ENCODE measurements at places on chromosomes 5 and 9. TPM values are rescaled to one million over a fixed set of nuclear protein-coding genes. Genes with fewer than 3 reads are reported as not detected.
A peak's percentile ranks its signal among the peaks of the same experiment; 100 is the strongest.

DNA sequence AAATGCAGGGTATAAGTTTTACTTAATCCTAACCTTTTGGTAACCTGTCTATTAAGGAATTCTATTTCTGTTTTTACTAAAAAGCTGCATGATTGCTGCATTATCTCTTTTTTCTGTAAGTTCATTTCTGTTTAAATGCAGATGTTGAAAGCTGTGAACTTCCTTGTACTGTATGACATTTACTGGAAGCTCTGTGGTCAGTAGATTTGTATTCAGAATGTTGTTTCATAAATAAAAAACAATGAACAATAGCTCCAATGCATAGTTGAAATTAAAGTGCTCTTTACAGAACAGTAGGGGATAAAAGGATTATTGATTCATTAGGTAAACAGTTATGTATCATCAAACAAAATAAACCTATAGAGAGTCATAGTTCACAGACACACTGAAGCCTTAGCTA is 46.5 kb upstream of the FKTN start:
- DNase-seq, result no peak

DNA sequence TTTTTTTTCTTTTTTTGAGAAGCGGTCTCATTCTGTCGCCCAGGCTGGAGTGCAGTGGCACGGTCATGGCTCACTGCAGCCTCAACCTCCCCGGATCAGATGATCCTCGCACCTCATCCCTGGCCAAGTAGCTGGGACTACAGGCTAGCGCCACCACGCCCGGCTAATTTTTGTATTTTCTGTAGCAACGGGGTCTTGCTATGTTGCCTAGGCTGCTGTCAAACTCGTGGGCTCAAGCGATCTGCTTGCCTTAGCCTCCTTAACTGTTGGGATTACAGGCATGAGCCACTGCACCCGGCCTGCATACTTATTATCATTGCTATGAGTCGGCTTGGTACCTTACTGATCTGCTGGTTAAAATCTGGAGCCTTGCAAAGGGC is 790 bp upstream of the IARS1 start:
- DNase-seq, result no peak

GRCh38 chr9:14311171-14311949 is 2.6 kb downstream of the NFIB start:
- DNase-seq, result no peak

GRCh38 chr5:150625164-150625535 is 15.3 kb upstream of the SYNPO start:
- no peak for DNase-seq

The CBY3 gene
- total RNA-seq, result not detected

The FGD3 gene
- total RNA-seq, result 7.4 TPM

The HRCT1 gene
- 5.9 TPM for total RNA-seq

DNA sequence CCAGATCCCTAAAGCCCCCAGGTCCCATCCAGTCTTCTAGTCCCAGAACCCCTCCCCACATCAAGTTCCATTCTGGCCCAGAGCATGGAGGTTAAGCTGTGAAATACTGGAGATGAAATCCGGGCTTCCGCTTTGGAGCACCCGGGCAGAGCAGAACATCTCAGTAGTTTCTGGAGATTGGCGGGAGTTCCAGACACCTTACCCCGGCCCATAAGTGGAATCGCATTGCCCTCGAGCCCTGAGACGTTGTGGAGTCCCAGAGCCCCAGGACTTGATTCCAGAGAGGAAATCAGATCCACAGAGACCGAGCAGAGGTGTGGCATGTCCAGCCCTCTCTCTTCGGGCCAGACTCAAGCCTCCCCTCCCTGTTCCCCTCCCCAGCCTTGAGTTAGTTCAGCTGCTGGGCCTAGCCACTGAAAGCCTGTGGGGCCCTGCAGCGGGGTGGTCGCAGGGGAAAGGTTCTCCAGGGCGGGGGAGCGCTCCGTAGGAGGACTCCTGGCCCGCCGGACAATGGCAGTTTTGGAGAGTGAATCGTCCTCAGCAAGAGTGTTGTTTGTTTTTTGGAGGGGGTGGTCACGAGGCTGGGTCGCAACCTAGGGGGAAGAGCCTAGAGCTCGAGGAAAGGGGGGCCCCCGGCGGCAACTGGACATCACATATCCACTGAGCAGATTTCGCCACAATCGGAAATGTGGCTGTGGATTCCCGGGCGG is 1.0 kb upstream of the PAX5 start:
- DNase-seq, result no peak

The AJM1 gene
- 1.4 TPM for total RNA-seq

DNA sequence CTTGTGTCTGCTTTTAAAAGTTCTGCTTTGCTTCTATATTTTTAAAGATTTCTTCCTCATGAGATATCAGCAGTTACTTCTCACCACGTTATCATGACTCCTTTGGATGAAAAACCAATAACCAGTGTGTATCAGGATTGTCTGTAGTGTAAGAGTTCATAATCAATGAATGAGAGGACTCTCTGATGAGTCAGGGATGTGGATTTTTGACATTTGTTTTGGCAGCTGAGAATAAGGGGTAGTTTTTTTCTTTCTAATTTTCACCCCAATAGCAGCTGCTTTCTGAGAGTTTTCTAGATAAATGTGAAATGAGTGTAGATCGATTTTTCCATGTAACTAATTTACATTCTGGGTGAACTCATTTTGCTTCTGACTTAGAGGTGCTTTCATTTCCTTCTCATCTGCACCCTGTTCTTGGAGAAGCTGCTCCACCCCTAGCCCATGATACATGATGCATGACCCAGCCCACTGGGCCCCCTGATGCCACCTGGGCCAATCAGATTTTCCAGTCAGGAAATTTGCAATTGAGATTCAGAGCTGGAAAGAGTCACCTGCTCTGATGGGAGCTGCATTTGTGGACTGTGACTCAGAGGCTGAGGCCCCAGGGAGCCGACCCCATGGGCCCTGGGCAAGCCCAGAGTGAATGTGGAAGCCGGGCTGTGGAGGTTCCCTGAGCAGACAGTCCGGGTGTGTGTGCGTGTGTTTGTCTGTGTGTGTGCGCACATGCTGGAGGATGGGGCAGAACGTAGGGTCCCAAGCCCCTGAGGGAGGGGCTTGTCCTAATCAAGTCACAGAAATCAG is 159.3 kb downstream of the RGS3 start:
- DNase-seq, result peak; percentile 33

GRCh38 chr9:115444959-115445358 is 327.0 kb upstream of the TNC start:
- DNase-seq, result no peak

- no peak for DNase-seq
Observed at GRCh38 chr5:143434261-143435209, 31.0 kb upstream of the NR3C1 start.

DNA sequence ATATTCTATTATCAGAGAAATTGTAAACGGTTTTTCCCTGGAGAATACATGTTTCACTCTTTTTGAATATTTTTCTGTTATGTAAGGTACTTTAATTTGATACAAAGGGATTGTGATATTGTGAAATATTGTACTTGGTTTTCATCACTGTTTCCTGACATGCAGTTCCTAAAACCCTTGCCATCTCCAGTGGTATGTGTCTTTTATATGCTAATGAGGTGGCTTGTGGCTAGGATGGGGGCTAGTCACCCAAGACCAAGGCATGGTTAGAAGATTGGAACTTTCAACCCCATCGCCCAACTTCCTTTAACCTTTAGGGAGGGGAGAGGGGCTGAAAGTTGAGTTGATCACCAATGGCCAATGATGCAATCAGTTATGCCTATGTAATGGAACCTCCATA is 160.6 kb downstream of the TAF11L14 start:
- DNase-seq, result no peak

DNA sequence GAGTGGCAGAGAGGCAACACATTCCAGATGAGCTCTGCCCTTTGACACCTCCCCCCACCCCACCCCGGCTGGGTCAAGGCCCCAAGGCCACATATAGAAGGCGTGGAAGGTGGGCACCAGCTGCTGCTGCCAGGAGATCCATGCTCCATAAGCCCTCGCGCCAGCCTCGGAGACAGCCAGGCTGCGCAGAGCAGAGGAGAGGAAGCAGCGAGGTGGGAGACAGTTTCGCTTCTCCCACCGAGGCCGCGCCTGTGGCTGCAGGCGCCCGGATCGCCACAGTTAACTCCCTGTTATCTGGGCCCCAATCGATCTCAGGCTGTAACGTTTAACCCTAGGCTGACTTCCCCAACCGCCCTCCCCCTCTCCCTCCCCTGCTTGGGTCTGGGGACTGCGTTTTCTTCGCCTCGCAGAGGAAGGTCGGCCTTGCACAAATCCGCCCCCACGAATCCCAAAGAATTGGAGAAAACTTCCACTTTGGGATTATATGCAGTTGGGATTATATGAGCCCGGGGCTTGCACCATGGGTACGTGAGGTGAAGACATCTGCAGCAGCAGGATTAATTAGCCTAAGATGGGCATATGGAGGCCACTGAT is 1.1 kb upstream of the CXXC5 start:
- peak; percentile 47 for DNase-seq

GRCh38 chr9:78559449-78559885 is 262.5 kb downstream of the PSAT1 start:
- no peak for DNase-seq

DNA sequence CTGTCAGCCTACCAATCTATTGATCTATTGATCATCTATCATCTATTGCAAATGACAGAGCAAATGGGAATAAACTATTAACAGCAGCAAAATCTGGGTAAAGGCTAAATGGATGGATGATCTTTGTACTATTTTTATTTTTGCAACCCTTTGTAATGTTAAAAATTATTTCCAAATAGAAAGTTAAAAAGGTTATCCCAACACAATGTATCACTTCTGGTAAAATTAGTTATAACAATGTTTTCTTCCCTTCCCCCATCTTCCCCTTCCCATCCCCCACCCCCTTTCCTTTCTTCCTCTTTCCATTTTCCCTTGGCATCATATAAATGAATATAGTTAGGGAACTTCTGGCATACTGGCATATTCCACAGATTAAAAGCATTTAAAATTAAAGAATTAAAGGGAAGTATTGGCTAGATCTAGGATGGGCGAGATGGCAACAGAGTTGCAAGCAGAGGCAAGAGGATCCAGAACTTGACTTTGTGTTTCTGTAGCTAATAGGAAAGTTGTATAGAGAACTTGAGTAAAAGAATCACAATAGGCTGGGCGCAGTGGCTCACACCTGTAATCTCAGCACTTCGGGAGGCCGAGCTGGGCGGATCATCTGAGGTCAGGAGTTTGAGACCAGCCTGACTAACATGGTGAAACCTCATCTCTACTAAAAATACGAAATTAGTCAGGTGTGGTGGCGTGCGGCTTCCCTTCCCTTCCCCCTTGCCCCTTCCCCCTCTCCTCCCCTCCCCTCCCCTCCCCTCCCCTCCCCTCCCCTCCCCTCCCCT is 66.6 kb upstream of the TAF11L2 start:
- no peak for DNase-seq

DNA sequence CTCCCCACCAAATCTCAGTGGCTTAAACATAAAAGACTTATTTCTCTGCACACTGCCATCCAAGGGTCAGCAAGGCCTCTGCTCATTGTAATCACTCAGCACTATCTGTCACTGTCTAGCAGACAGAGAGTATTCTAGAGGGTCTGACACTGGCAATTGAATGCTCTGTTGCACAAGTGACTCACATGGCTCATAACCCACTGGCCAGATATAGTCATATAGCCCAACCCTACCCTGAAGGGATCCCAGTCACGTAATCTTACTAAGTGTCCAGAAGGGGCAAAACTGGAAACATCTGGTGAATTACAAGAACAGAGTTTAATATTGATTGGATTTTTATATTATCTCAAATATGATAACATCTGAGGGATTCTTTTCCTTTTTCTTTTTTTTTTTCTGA is 80.7 kb downstream of the TSSK1B start:
- DNase-seq, result no peak

- no peak for DNase-seq
Observed at GRCh38 chr5:86684222-86684621, 66.5 kb downstream of the COX7C start.

GRCh38 chr5:180304431-180305375 is 12.8 kb upstream of the MAPK9 start:
- DNase-seq, result no peak

DNA sequence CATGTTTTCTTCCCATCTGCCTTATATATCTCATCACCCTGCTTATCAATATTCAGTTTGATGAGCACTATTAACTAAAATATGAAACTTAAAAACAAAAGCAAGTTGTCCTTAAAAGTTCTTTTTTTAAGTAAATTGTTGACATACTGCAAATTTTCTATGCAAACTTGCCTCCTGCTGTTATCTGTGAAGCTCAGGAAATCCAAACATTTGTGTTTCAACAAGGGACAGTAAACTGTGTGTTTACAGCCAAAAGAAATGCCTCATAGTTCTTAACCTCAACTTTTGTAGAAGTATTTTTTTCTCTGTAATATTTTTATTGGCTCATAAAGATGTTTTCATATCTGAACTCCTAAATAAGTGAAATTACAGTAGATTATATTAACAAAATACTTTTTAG is 7.7 kb upstream of the TTC23L start:
- no peak for DNase-seq

GRCh38 chr5:31062902-31063580 is 130.4 kb upstream of the CDH6 start:
- no peak for DNase-seq

- no peak for DNase-seq
Observed at GRCh38 chr5:32539981-32540845, 45.1 kb upstream of the SUB1 start.

GRCh38 chr5:17129093-17129849 is 88.2 kb upstream of the BASP1 start:
- peak; percentile 67 for DNase-seq

The SLC22A4 gene
- 3.1 TPM for total RNA-seq

The HEMGN gene
- total RNA-seq, result not detected

The DCTN3 gene
- total RNA-seq, result 62.4 TPM

The LECT2 gene
- not detected for total RNA-seq

DNA sequence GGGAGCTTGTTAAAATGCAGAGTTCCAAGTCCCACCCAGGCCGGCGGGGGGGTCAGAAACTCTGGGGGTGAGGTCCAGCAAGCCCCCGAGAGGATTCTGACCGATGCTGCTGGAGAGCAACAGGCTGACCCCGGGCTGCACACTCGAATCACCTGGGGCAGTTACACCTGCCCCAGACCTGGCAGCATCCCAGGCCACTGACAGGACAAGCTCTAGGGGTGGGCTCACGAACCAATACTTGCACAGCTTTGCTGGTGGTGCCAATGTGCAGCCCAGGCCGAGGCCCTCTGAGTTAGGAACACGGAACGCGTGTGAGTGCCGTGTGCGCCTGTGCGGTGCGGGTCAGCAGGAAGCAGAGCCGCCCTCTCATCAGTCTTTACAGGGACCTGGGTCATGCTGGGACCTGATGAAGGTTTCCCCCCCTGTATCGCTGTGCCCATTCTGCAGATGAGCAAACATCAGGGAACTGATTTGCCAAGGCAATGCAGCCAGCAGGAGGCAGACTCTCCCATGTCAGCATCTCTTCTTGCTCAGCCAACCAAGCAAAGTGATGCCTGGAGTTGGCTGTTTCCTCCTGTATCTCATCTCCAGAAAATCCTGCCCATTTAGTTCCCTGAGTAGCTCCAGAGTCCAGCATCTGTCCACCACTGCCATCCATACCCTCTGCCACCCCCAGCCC is 16.3 kb downstream of the FAM163B start:
- no peak for DNase-seq

- no peak for DNase-seq
Observed at GRCh38 chr9:18580151-18580550, 106.2 kb downstream of the ADAMTSL1 start.

DNA sequence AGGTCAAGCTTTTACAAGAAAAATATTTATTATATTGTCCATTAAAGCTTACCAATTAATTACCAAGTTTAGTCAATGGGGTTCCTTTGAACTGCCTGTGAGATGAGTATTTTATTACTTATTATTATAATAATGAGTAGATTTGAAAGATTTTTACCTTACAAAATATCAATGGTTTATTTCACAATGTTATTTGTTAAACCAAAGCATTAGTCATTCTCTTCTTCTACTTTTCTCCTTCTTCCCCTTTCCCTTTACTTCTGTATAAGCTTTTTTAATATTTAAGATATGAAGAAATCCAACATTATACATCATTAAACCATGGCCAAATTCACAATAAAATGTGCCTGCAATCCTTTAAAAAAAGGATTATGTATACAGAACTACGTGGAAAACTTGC is 369.5 kb downstream of the ARL15 start:
- no peak for DNase-seq
